NCI-H2171 (cell line): ENCODE measurements at places on chromosomes 13 and 19.

GRCh38 chr19:38912600-38913514 lies 871 bp upstream of the CCER2 start:
- DNase-seq, result peak; percentile 7

DNA sequence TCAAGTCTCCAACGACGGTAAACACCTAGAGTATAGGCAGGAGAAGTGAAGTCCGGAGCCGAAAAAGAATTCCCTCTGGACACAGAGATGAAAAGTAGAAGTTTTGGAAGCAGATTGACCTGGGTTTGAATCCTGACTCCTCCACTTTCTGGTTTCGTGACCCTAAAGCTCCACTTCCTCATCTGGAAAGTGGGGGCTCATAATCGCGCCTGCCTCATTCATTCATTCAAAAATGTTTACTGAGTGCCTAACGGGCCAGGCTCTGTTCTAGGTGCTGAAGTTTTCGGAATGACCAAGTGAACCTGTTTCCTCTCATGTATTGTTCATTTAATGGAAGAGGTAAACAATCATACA lies 7.1 kb upstream of the EML2 start:
- no peak for DNase-seq

DNA sequence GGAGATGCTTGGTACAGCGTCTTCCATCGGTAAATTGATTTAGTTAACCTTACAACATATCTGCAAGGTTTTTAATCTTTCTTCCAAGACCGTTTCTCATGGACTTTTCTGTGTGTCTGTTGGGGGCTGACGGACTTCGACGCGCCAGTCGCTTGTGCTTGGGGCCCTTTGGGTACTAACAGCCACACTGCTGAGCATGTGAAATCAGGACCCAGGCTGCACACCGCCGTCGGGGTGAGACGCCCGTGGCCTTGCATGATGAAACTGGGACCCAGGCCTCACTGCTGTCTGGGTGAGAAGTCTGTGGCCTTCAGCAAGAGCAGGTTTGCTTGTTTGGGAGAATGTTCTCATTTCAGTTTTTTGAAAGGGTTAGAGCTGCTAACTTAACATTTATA lies 9.8 kb downstream of the ATP4B start:
- no peak for DNase-seq

- no peak for DNase-seq
Measured at GRCh38 chr19:33719366-33720154, 77.1 kb upstream of the KCTD15 start.

DNA sequence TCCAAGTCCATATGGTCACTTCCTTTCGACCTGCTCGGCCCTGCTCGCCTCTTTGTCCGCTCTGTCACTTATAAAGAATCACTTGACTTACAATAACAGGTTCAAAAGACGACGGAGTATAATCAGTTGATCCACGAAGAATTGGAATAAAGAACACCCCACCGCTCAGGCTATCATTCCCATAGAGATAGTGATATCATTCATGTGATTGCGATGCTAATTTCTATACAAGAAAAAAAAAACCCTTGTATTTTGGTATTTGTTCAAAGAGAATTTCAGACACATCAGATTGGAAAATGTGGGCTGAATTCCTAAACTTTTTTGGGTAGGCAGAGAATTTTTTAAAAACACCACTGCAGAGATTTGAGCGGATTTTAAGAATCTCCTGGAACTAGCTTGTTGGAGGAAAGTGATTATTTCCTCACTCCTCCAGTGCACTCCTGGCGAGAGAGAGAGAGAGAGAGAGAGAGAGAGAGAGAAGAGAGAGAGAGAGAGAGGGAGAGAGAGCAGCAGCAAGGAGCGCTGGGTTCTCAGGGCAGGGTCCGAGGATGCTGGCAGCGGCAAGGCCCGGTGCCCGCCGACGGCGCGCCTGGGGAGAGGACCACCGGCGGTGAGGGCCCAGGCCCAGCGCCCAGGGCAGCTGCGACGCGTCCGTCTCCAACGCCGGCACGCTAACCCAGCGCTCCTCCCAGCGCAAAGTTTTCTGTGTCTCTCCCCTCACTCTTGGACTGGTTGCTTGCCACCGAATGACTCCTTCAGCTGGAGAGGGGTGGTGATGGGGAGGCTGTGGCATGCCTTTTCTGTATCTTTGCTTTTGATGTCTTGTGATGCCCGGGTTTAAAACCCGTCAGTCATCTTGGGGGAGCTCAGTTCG lies 149.0 kb upstream of the ZNF536 start:
- no peak for DNase-seq
